ENCODE measurements at places on chromosomes 1 and 21. TPM values are rescaled to one million over a fixed set of nuclear protein-coding genes. Genes with fewer than 3 reads are reported as not detected.

DNA sequence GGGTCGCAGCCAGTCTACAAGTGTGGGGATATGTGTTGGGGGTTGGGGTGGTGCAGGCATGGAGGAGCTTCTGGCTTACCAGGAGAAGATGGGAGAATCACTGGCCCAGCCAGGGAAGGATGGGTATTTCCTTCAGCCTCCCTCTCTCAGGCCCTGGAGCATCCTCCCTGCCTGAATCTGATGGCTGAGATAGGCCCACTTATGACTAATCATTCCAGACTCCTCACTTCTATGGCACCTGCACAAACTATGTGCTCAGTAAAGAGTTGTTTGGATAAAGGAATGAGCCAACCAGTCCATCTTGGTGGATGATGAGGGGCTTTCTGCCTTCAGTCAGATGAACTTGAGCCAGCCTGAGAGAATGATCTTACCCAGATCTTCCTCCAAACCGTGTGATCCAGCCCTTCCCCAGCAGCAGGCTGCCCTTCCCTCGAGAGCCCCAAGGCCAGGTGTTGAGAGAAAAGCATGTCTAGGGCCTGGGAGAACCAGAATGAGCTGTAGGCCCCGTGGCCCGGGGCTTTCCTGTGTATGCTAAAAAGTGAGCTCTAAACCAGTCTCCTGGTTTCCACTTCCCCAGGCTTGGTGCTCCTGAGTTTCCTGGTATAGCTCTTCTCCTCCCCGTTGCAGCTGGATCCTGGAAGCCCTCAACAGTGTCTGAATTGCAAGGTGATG lies 1.3 kb downstream of the GPA33 start:
- no peak for DNase-seq

- DNase-seq = peak; percentile 13
Observed at GRCh38 chr1:58699011-58699762, 675 bp downstream of the MYSM1 start.

Gene MFAP2
- 1.4 TPM for total RNA-seq

- no peak for DNase-seq
Observed at GRCh38 chr1:201468501-201468843, 516 bp downstream of the PHLDA3 start.

Measured in SK-MEL-5 (cell line).